T-helper 17 cell (primary cell): ENCODE measurements at places on chromosomes 5 and 9.

DNA sequence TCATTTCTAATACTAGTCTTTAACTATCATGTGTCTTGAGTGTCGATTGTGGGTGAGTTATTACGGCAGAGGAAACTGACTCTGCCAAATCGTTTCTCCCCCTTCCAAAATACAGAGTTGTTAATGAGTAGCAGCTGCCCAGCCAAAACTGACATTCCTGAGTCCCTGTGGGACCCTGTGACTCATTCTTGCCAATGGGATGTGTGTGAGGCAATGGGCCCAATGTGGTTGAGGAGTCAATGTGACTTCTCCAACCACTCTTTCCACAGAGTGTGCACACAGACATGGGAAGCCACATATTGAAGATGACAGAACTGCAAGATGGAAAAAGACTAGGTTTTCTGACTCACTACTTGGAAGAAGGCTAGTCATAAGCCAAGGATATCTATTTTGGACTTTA lies 434.7 kb downstream of the DTWD2 start:
- DNase-seq = no peak
- H3K4me3 ChIP-seq = no peak overlapping the region
- H3K27me3 ChIP-seq = peaks cover 7% of the 10 kb centered on the region
- no peak overlapping the region for H3K27ac ChIP-seq
- no peaks in the 10 kb centered on the region for H3K4me1 ChIP-seq

- H3K27ac ChIP-seq = no peak overlapping the region
- DNase-seq = no peak
- H3K27me3 ChIP-seq = no peaks in the 10 kb centered on the region
- H3K36me3 ChIP-seq = no peaks in the 10 kb centered on the region
Measured at GRCh38 chr5:93184041-93184440, 397.0 kb downstream of the NR2F1-AS1 start.

DNA sequence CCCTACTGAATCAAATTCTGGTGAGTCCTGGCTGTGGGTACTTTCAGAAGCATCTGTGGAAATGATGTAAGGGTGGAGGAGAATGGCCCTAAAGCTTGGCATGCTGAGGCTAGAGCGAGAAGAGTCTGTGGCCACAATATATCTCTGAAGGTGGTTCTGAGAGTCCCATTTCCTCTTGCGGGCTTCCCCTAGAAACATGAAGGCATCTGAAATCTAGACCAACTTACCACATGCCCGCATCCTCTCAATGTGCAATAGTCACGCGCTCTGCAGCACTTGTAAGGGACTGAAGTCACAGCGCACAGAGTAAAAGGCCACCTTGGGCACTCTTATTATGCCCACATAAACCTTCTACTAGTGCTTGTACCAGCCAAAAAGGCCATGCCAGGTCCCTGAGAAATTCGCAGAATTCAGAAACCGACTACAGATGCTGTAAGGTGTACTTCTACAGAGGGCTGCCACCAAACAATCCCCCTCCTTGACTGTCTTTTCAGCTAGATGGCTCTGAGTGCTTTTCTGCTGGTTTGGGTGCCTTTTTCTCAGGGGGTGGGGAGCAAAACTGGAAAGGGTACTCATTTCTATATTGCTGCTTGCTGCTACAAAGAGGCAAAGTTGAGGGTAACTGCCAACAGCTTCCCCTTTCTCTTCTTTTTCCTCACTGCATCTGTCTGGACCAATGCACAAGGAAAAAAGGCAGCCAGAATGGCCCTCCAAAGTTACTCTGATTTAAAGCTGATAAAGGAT lies 107.3 kb downstream of the ZDHHC21 start:
- DNase-seq = no peak
- no peaks in the 10 kb centered on the region for H3K36me3 ChIP-seq
- peaks cover 8% of the 10 kb centered on the region for H3K4me1 ChIP-seq
- H3K27me3 ChIP-seq = no peaks in the 10 kb centered on the region
- H3K27ac ChIP-seq = no peak overlapping the region

- peaks cover 30% of the 10 kb centered on the region for H3K36me3 ChIP-seq
Measured at GRCh38 chr9:21835121-21835520, 32.7 kb downstream of the MTAP start.

DNA sequence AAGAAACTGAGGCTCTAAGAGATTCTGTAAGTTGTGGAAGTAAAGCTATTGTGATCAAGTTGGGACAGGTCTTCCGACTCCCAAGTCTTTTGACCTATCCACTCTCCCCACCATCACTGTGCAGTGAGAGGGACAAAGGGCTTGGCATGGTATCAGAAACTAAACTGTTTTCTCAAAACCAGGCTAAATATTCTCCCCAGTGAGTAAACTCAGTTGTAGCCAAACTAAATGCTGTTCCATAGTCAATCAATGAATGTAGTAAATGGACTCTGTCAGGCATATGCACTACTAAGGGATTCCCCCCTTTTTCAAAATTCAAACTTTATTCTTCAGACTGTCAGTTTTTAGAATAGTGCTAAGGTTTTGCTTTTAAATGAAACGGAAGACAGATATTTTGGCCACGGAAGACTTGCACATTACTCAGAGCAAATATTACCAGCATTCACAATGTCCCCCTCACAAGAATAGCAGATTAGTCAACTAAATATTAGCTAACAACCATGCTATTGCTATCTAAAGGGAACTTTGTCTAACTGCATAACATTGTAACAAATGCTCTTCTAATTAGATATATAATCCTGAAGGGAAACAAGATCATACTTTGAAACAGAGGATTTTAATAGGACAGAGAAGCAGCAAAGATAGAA lies 7.1 kb downstream of the PRKAA1 start:
- peaks cover 7% of the 10 kb centered on the region for H3K36me3 ChIP-seq
- H3K4me1 ChIP-seq = peaks cover 52% of the 10 kb centered on the region
- H3K27me3 ChIP-seq = no peaks in the 10 kb centered on the region
- DNase-seq = no peak

DNA sequence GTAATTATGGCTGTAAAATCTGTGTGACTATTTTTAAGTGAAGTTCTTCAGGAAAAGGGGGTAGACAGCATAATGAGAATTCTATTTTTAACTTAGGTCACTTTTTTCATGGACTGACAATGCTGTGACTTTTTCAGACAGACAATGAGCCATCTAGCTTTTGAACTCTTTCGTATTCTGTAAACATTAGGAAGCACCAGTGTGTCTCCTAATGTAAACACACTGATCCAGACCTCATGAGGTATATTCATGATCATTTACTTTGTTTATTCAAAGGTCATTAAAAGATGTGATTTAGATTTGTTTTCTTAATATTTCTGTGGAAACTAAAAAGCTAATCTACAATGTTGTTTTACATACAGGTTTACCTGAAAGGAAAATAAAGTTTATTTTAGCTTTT lies 352.6 kb downstream of the ADGRV1 start:
- H3K36me3 ChIP-seq = no peaks in the 10 kb centered on the region
- no peak overlapping the region for H3K27ac ChIP-seq
- no peak overlapping the region for H3K4me3 ChIP-seq
